ENCODE measurements at places on chromosomes 7 and 10.

GRCh38 chr7:17472939-17473338, 174.5 kb downstream of the AHR start:
- no peak for DNase-seq

GRCh38 chr10:59517341-59517899, 155.1 kb upstream of the FAM13C start:
- no peak for DNase-seq

DNA sequence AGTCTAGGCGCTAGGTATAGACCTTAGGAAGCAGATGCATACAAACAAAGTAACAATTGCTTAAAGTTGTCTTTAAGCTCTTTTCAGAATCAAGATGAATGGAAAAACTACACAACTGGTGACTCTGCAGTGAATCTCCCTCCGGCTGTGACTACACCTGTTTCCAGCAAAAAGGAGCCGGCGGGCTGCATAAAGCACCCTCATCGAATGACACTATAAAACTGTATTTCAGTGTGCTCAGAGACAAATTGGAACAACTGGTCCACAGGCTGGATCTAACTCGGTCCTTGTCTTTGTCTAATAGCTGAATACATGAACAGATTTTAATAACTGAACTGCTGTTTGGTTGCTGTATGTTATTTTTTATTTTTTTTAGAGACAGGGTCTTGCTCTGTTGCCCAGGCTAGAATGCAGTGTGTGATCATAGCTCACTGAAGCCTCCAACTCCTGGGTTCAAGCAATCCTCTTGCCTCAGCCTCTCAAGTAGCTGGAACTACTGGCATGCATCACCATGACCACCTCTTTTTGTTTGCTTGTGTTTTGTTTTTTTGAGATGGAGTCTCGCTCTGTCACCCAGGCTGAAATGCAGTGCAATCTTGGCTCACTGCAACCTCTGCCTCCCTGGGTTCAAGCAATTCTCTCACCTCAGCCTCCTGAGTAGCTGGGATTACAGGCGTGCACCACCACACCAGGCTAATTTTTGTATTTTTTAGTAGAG, 64.2 kb upstream of the SVIL start:
- DNase-seq, result no peak

DNA sequence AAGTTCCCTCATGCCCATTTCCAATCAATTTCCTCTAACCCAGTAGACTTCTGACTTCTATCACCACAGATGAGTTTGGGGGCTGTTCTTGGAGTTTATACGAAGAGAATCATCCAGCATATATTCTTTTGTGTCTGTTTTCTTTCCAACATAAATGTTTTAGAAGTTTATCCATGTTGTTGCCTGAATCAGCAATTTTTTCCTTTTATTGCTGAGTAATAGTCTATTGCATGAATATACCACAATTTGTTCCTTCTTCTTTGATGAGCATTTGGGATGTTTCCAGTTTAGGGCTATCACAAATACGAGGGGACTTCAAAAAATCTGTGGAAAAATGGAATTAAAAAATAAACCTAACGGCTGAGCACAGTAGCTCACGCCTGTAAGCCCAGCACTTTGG, 26.2 kb downstream of the COPG2 start:
- DNase-seq, result no peak

- DNase-seq, result no peak
Observed at GRCh38 chr10:5744849-5745248, 60.2 kb downstream of the TASOR2 start.

Measured in KBM-7 (cell line).